Amygdala (tissue), 56 donors: ENCODE measurements at places on chromosomes 6 and 20.

DNA sequence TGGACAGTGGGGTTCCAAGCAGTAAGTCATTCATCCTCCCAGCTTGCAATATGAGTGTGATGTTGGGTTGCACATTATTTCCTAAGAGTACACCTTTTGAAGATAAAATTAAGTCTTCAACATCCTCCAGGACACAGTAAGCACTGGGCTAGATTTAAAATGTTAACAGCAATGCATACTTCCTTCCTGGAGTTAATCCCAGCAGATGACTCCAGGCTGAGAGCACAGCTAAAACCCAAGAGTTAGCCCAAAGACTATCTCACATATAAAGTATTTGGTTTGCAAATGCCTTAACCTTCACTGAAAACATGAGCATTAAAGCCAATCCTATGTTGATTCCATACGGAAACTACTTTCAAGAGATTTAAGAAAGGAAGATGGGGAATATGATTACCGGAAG lies 69.2 kb downstream of the SLC23A2 start:
- no peak for DNase-seq

DNA sequence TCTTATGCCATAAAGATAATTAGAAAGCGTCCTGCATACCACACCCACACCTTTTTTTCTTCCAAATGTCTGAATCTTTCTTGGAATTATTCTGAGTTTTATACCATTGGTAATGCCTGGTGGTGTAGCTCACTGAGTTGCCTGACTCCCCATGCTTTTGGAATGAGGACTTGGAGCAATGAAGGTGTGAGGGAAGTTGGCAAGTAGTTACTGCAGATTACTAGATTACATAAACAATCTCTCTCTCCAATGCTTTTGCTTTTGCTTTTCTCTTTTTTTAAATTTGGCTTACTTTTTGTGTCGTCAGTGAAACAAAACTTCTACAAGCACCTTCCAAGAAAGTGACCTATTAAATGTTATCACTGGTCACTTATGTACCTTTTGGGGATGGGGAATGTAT lies 406.1 kb upstream of the SOX4 start:
- DNase-seq = no peak

- no peak for DNase-seq
Observed at GRCh38 chr6:169165561-169166300, 87.9 kb downstream of the THBS2 start.

DNA sequence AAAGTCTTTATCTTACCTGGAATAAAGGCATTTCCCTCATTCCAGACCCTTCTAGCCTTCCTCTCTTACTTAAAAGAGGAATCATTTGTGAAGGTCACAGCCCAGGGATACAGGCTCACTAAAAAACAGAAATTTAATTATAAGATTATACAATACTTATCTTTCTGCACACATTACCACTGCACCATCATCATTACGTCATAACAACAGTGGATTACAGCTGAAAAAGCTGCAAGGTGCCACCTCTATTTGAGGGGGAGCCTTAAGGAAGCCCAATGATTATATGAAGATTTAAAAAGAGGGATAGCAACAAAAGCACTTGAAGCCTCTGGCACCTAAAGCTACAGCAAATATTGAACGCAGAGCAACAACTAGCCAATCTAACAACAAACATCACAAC lies 452.9 kb upstream of the EYS start:
- DNase-seq = no peak

DNA sequence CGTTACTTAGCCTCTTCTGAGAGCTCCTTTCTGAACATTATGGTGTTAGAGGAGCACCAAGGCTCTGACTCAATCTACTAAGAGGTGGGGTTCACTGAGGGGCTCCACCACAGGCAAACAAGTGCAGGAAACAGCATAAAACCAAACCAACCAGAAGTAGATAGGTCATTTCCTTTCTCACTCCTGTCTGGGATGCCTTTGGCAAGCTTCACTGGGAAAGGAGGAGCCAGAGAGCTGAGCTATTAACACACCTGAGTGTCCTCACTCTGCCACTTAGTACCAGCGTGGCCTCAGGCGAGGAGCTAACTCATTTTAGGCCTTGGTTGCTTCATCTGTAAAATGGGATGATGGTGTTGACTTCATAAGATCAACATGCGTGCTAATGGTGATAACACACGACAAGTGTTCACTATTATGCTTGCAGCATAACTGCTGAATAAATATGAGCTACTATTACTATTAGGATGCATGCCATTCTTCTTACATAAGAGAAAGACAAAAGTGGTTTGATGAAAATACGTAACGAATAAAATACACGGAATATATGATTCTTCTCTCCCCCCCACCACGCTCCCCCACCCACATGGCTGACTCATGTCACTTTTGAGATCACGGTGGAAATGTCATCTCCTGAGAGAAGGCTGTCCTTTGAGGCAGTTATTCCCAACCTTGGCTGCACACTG lies 185.4 kb downstream of the BCAS1 start:
- no peak for DNase-seq

DNA sequence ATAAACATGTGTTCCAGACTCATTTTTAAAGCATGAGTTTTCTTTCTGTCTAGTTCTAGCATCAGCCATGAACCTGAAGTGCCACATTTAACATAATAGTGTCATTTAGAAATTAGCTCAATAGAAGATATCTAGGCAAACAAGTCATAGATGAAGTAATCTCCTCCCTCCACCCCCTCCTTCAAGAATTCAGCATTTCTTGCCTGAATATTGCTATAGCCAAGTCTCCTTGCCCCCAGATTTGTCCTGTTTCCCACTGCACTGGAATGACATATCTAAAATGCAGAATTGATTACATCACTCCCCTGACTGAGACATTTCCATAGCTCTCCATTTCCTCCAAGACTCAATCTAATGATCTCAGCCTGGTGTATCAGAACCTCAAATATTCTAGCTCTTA lies 134.9 kb upstream of the BACH2 start:
- no peak for DNase-seq

GRCh38 chr6:45685076-45685475 lies 307.3 kb upstream of the SUPT3H start:
- DNase-seq = no peak

DNA sequence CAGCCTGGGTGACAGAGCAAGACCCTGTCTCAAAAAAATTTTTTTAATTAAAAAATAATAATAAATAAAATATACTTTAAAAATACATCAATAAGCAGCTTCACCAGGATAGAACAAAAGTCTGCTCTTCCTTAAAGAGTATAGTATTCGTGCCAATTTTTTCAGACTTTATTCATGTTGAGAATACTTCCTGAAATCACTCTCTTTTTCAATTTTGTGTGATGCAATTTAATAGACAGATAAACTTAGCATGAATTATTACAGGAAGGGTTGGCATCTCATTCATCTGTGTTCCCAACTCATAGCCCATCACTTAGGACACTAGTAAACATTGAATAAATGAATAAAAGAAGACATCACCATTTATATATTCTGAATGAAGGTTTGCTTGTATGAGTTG lies 52.4 kb downstream of the IPCEF1 start:
- DNase-seq = no peak

DNA sequence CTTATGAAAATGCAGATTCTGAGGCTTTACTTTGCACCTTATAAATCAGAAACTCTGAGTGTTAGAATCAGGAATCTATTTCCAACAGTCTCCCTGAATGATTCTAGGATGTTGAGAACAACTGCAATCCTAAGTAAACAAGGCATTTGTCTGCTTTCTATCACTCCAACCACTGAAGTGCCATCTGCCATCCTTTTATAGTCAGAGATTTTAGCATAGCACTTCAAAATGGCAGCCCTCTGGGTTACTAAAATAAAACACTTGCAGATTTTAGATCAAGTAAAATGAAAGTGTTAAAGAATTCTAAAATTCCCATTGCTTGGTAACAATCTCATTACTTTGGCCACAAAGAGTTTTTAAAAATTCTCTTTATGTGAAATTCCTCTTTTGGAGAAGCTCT lies 258.9 kb downstream of the CD109 start:
- DNase-seq = no peak

DNA sequence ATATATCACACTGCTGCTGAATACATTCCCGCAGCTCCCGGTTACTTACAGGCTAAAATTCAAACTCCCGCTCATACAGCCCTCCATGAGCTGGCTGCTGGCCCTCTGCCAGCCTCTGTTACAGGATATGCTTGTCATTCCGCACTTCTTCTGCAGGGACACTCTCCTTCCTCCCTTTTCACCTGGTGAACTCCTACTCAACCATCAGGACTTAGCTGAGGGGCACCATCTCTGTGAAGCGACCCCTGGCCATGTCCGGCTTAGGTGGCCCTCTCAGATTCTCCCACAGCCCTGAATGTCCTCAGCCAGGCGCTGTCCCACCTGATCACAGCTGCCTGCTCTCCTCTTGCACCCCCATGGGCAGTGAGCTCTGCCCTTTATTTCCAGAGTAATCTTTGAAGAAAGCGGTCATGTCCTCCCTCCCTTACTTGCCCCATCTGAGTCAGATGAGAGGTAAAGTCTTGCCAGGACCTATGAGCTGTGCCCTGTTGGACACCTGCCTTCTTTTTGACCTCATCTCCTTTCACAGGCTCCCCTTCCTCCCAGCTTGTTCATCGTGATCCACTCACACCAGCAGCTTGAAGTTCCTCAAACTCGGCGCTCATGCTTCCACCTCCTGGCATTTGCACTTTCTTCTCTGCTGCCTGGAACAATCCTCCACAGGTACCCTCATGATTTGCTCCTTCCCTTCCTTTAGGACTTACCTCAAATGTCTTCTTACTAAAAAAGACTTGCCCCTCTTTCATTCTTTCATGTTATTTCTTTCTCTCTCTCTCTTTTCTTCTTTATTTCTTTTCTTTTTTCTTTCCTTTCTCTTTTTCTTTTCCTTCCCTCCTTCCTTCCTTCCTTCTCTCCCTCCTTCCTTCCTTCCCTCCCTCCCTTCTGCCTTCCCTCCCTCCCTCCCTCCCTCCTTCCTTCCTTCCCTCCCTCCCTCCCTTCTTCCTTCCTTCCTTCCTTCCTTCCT lies 5.6 kb downstream of the CYP24A1 start:
- no peak for DNase-seq

DNA sequence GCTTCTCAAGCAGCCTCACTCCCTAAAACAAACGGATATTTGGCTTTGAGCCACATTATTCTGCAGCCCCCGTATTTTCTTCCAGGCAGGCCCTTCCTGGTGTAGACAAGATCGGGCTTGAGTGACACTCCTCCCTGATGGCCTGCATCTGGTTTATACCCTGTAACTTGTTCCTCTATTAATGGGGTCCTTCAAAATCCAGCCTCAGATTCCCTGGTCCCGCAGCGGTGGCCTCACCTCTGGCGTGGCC lies 375 bp upstream of the TMEM14C start:
- no peak for DNase-seq

- DNase-seq = no peak
Observed at GRCh38 chr6:46025573-46025972, 9.9 kb upstream of the CLIC5 start.

- no peak for DNase-seq
Observed at GRCh38 chr6:34298941-34299340, 50.1 kb upstream of the SMIM29 start.

DNA sequence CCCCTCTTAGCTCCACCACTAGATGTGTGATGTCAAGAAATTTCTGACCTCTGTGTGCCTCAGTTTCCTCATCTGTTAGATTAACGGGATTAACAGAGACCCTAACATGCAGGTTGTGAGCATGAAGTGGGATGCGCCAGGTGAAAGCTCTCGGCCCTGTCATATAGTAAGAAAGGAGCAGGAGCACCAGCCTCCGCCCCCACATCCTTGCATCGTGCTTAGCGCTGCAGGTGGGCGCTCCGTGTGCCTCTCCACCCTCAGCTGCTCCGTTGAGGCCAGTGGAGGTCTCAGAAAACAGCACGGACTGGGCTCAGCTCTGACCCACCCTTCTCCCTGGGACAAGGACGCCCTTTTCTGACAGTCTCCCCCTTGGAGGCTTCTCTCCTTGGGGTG lies 63.4 kb downstream of the TCP11 start:
- DNase-seq = no peak

DNA sequence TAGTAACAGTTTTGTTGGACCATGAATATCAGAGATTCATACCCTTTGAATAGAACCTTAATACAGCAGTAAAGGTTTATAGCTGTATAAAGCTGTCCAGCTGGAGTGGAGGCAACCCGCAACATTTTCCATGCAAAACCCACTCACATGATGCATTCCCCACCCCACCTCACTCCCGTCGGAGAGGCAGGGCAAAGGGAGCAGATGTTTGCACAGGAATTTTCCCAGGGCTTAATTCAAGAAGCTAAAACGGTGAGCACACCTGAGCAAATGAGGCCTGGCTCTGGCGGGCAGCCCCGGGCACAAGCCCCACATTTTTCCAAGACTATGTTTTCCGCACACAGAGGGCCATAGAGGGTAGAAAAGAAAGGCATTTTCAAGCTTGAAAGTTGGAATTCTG lies 191.7 kb downstream of the FOXC1 start:
- DNase-seq = no peak

DNA sequence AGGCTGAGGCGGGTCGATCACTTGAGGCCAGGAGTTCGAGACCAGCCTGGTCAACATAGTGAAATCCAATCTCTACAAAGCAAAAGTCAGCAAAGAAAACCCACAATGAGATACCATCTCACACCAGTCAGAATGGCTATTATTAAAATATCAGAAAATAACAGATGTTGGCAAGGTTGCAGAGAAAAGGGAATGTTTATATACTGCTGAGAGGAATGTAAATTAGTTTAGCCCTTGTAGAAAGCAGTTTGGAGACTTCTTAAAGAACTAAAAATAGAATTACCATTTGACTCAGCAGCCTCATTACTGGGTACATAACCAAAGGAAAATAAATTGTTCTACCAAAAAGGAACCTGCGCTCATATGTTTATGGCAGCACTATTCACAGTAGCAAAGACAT lies 16.7 kb upstream of the GCM1 start:
- no peak for DNase-seq

DNA sequence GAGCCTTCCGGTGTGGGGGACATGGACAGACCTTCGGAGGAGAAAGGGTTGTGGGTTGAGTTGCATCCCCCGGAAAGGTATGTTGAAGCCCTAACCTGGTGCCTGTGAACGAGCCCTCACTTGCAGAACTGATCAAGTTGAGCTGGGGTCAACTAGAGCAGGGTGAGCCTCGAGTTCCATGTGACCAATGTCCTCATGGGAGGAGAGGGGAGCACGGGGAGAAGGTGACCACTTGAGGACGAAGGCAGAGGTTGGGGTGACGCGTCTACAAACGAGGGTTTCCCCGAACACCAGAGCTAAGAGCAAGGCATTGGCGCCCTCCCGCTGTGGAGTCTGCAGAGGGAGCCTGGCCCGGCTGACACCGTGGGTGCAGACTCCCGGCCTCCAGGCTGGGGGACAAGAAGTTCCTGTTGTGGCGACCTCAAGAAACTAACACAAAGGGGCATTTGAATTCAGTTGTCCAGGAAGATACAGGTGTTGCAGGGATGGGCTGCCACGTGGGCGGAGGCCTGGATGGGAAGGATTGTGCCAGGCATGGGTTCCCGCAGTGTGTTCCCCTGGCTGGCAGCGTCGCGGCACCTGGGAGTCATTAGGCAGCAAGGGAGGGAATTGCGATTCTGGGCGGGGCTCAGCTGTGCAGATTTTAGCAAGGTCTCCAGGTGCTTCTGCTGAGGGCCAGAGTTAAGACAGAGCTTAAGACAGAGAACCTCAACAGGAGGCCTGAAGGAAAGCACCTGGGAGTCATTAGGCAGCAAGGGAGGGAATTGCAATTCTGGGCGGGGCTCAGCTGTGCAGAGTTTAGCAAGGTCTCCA lies 20.4 kb upstream of the UNC93A start:
- no peak for DNase-seq
